ENCODE measurements at places on chromosomes 4 and X.
A peak's percentile ranks its signal among the peaks of the same experiment; 100 is the strongest.

- DNase-seq, result no peak
Measured at GRCh38 chr4:181548873-181549575, 694.2 kb upstream of the TENM3 start.

- DNase-seq, result no peak
Measured at GRCh38 chr4:1244081-1244977, 4.6 kb downstream of the CTBP1 start.

DNA sequence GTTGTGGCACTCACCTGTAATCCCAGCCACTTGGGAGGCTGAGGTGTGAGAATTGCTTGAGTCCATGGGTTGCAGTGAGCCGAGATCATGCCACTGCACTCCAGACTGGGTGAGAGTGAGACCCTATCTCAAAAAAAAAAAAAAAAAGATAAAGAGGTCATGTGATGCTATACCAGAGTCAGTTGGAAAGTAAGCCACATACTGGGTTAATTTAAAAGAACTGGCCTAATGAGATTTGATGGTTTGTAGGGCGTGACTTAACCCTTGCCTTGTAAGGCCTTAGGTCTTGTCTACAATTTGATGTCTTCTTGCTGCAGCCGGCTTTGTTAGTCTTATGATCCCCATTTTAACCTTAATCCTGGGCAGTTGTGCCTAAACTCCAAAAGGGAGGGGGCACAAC, 5.2 kb downstream of the MGST2 start:
- DNase-seq, result no peak

GRCh38 chr4:772776-773175, 53.2 kb downstream of the CPLX1 start:
- DNase-seq, result no peak

DNA sequence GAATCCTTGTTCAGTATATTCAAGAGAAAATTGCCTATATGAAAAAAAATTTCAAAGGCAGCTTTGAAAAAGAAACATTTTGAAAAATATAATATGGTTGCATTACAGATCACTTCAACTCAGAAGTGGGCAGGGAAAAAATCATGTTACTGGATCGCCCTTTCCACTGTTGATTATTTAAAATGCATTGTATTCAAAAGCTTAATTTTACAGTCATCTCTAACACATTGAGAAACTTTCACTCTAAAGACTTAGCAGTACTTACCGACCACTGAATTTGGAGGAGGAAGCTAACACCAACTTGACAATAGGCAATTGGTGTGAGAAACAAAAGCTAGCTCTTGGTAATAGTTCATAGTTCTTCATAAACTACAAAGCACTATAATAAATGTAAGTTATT, 101.9 kb downstream of the CEP135 start:
- DNase-seq, result no peak

DNA sequence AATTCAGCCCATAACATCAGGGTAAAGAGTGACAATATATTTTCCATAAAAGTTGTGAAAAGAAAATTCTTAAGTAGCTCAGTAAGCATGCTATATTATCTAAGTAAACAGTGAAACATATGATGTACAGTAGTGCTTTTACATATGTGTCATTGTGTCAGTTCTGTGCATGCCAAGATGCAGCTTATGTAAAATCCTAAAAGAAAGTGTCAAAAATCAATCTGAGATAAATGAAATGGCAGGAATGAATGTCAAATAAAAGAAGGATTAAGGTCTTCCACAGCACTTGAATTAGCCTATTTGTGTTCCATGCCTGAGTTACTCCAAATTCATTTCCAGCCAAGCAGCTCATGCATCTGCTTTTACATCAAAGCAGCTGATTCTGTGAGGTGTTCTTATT, 452.7 kb upstream of the HS3ST1 start:
- no peak for DNase-seq

- no peak for DNase-seq
Measured at GRCh38 chr4:89614155-89614554, 222.8 kb downstream of the SNCA start.

GRCh38 chrX:75748431-75748830, 36.6 kb downstream of the MAGEE2 start:
- no peak for DNase-seq

DNA sequence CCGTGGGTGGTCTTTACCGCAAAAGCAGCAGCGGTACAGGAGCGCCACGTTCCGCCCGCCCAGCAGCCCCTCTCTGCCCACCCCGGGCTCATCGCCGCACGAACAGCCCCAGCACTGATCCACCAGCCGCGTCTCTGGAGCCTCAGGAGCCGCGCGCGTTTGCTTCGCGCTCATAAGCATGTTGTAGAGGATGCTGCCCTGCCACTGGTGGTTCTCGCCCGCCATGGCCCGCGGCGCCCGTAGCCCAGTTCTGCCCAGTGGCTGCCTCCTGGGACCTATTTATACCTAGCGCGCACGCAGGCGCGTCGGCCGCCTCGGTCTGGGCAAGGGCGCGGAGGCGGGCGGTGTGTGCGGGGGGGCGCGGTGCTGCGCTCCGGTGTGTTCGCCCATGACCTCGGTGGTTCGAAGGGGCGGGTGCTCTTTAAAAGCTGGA, at the start of gene NR0B1:
Gene NR0B1 (minus strand): TSS at position 252 of the 433 bp plus-strand sequence. CDS start 27 bp downstream, at position 225.
- DNase-seq, result no peak

GRCh38 chr4:59518005-59518823, 1681.9 kb upstream of the ADGRL3 start:
- no peak for DNase-seq

DNA sequence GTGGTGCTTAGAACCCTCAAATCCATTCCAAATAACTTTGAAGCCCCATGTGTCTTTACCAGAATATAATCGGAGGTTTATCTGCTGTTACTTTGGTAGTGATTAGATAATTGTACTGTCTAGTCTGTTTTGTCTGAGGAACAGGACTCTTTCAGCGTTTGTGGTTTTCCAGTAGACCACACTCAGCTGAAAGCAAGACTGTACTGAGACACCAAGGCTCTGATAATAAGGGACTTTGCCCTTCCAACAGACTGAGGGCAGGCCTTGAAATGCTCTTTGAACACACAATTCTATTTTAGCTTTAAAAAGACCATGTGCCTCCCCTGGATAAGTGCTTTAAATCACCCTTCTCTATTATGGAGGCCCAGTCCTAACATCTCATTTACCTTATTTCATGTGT, 76.1 kb downstream of the KLHL8 start:
- no peak for DNase-seq

DNA sequence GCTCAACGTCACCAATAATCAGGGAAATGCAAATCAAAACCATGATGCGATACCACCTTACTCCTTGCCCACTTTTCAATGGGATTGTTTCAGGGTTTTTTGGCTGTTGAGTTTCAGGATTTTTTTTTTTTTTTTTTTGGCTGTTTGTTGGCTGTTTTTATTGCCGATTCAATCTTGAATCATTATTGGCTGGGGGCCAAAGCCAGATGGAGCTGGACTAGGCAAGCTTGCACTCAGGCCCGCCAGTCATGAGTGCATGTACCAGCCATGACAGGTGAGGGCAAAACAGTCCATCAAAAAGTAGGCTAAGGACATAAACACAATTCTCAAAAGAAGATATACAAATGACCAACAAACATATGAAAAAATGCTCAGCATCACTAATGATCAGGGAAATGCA, 13.3 kb downstream of the YIPF7 start:
- DNase-seq, result peak; percentile 44

- DNase-seq, result no peak
Measured at GRCh38 chr4:97653701-97654100, 489.6 kb downstream of the STPG2 start.

GRCh38 chr4:42293967-42294813, 103.1 kb upstream of the SHISA3 start:
- DNase-seq, result no peak

DNA sequence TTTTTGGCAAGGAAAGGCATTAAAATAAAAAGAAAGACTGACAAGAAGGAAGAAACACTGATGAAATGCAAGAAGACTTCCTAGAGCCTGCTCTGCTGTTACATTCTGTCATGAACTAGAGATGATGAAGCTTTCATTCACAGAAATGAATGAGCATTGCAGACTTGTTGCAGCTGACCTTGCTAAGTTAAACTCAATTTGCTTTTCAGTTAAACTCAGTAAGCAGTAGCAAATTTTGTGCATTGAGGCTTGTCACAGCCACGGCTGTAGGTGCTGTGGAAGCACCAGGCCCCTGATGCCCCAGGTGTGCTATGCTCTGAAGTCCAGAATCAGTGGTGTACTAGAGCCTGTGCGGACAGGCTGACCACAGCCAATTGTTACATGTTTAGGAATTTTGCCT, 39.6 kb upstream of the LSM6 start:
- no peak for DNase-seq

DNA sequence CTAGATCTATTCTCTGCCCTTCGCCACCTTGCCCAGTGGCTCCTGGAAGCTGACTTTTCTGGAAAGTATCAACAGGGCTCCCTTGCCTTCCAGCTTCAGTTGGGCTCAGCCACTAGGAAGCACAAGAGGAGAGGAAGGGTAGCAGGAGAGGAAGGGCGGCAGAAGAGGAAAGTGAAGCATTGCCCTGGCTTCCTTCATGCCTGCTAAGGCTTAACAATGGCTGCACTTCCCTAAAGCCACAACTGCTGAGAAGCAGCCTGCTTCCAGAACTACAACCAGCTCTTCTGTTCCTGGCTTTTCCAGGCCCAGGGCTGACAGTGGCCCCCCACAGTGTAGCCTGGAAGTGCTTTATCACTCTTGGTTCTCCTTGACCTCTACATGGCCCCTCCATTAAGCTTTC, 29.1 kb upstream of the PGM2 start:
- DNase-seq, result no peak

GRCh38 chr4:122692641-122693520, 39.6 kb upstream of the BBS12 start:
- no peak for DNase-seq

DNA sequence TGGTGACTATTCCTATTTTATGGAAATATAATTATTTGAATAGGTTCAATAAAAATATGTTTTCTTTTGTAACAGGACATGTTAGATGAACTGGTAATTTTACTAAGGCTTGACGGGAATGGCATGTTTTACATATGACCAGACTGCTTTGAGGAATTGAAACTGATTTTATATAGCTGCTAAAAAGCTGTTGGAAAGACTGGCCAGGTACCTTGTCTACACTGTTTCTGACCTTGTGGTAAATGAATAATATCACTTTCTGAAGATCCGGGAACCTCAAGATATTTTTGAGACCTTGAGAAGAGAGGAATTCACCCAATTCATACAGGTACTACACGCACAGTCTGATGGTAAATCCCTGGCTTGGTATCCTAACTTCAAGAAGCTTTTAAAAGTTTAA, 42.1 kb upstream of the USP46 start:
- no peak for DNase-seq

DNA sequence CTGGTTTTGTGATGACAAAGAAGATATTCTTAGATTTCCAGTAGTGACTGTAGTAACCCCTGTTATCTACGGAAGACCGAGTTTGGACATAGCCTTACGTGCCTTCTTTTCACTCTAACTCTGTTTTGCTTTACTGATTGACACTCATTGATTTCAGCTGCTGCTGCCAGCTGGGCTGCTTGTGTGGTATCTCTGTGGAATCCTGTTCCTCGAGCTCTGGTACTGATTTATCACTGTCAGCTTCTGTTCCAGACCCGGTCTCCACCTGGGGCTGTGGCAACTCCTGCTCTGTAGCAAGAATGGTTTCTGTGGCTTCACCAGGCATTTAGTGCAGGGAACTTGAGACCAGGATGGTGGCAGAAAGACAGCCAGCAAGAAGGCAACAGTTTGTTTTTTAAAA, 24.6 kb upstream of the LAP3 start:
- no peak for DNase-seq

GRCh38 chr4:185213877-185214276, 4.5 kb downstream of the SNX25 start:
- DNase-seq, result no peak

- no peak for DNase-seq
Measured at GRCh38 chrX:15956681-15957080, 102.1 kb upstream of the AP1S2 start.

DNA sequence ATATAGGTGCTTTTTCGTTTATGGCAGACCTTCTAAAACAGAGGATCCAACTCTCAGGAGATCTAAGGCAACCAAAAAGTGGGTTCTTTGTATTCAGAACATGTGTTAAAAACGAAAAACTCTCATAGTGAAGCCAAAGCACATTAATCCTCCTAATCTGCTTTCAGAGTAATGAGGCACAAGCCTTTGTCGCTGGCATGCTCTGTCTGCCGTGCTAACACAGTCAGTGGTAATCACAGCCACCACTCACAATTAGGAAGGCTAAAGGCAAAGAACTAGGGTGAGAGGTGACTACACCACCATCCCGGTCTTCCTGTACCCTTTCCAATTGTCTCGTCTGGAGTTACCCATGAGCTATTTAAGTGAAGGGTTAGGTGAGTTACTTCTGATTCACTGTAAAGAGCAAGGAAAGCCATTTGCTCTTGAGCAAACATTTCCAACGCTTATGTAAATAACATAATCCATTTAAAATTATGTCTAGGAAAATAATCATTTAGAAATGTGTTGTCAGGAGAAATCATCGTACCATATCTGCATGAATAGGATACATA, 40.7 kb downstream of the NPY2R start:
- no peak for DNase-seq

GRCh38 chrX:110853610-110854009, 58.0 kb upstream of the CHRDL1 start:
- DNase-seq, result peak; percentile 51

- DNase-seq, result no peak
Measured at GRCh38 chr4:141563723-141564122, 72.7 kb upstream of the IL15 start.

All from cerebellar cortex (tissue), 1 donor.